ENCODE measurements at places on chromosomes 12 and 14.

DNA sequence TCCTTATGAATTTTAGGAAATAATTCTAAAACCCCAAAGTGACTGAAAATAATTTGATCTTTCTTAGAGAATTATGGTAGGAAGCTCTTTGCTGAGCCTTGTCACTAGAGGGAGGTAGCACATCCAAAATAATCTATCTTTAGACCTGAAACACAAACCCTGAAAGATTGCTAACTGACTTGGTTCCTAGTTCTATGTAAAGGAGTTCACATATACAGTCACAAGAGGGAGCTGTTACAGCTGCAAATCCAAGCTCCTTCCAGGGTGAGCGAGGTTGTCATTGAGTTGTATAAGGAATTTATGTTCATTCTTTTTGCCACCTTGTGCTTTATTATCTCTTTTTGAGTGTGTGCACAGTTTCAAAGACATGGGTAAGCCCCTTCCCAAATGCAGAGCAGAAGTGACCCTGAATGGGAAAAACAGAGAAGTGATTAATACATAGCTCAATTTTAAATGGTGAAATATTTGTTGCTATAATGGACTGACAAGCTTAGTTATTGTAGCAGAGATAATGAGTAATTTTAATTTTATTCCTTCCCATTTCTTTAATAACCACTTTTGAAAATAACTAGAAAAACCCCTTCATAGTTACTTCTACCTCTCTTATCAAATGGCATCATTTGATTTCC lies 387.9 kb downstream of the DAD1 start:
- no peak for DNase-seq

- DNase-seq: no peak
These were observed 64.0 kb upstream of the WSCD2 start for GRCh38 chr12:108065069-108065468.

GRCh38 chr12:6966351-6966750 lies 4.1 kb downstream of the PHB2 start:
- DNase-seq: no peak

- no peak for DNase-seq
These were observed 260.5 kb upstream of the ATP2B1 start for GRCh38 chr12:89969093-89969492.

DNA sequence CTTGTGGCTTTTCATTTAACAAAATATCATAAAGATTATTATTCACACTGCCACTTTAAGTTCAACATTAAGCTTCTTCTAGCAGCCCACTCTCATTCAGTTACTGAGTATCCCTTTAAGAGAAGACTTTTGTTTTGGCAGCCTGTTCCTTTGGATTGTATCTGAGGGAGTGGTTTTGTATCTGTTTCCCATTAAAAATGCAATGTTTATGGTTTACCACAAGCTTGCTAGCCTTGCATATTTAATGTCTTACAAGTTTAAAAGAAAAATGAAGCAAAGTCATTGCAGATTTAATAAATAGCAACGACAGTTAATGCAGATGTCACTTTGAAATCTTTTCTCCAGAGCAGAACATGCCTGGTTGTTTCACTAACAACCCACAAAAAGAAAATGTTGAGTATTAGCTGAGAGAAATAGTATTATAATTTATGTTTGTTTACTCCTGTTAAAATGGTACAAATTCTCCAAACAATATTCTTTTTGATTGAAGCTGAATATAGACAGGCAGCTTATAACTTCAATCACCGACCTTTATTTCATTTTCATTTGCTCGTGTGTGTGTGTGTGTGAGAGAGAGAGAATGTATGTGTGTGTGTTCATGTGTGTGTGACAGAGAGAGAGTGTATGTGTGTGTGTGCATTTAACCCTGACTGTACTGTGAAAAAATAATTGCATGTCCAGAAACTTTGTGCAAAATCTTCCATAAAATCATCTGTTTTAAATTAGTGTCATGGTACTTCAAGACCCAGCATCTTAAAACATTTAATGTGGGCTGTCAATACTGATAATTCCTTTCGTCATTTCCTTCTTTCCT lies 1.8 kb downstream of the DCN start:
- DNase-seq: no peak

DNA sequence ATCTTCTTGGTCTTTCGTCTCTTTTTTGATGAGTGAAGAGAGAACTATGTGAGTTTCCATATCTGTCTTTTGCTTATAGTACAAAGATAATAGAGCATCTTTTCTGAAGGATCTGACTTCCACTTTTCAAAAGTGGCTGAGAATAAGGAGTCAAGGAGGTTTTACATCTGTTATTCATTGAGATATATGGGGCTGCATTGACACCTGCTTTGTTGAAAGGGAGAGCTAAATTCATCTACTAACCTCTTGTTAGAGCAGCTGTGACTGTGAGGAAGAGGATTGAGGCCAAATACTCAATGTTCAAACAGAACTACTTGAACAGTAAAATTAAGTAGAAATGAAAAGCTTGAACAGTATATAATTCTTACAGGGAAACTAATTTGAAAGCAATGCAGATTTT lies 130.2 kb upstream of the ATP2B1 start:
- no peak for DNase-seq

GRCh38 chr14:104701383-104702076 lies 12.1 kb downstream of the INF2 start:
- DNase-seq: no peak

DNA sequence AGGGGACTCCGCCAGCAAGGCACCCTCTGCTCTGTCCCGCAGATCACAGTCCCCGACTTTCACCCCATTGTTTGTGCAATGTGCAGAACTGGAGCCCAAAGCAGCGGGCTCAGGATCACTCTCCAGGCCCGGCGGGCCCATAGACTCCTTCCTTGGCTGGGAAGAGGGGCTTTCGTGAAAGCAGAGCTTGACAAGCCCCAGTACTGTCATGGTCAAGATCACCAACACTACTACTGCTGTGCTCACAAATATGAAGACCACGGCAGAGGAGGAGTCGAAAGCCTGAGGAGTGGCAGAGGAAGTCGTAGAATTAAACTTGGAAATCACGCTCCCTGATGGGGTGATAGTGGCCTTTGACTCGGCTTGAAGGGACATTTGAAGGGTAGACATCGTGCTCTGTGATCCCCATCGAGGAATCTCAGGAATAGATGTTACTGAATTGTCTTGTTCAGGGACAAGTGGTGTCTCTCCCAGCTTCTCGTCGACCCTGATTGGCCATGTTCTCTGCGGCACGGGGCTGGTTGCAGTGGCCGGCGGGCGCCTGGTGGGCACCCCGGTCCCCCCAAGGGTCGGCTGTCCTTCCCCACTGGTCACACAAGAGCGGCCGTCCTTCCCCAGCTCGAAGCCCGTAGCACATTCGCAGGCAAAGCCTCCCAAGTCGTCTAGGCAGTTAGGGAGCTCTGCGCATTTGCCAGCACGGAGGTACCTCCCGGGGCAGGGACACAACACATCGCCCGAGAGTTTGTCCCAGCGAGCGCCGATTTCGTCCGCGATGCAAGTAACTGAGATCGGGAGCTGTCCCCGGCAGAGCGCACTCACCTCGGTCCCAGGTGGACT lies 1.1 kb downstream of the CLEC14A start:
- no peak for DNase-seq

- no peak for DNase-seq
These were observed 52.7 kb downstream of the PELI2 start for GRCh38 chr14:56170877-56171422.

- DNase-seq: no peak
These were observed 1012.1 kb downstream of the BCL11B start for GRCh38 chr14:98259881-98260280.

- DNase-seq: no peak
These were observed 13.6 kb downstream of the VEZT start for GRCh38 chr12:95231190-95231589.

- no peak for DNase-seq
These were observed 212.5 kb upstream of the DDHD1 start for GRCh38 chr14:53365486-53366130.

DNA sequence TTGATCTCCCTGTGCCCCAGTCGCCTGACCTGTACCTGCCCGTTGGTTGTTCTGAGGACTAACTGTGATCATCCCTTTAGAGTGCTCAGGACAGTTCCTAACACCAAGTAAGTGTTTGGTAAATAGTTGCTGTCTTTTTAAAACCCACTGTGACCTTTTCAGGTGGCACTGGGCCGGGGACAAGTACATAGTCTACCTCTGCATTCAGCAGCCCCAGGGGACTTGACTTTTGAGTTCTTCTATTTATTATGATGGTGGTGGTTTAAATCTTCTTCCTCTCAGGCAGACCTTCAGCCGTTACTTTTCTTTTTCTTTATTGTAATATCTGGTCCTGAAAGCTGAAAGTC lies 38.8 kb downstream of the EVL start:
- no peak for DNase-seq
